ENCODE measurements at places on chromosomes 12 and 14. TPM values are rescaled to one million over a fixed set of nuclear protein-coding genes. Genes with fewer than 3 reads are reported as not detected.

GRCh38 chr12:76307083-76307482 is 41.1 kb downstream of the BBS10 start:
- DNase-seq = no peak

DNA sequence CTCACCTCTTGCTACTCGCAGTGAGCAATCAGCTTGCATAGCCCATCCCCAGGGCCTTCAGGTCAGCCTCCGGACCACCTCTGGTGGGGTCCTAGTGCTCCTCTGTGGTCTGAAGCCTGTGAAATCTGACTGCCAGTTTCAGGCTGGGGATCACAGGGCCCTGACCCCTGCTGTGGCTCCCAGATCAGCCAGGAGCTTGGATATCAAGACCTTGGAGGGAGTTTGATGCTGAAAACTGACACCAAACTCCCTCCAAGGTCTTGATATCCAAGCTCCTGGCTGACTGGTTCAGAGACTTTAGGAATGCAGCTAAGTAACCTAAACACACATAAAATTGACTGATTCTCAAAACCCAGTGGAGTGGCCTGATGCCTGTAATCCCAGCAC is 19.8 kb upstream of the DHRS4 start:
- DNase-seq = no peak

GRCh38 chr14:21534576-21534975 is 8.4 kb upstream of the SALL2 start:
- DNase-seq = no peak

Gene ANKRD33
- not detected for polyA plus RNA-seq

DNA sequence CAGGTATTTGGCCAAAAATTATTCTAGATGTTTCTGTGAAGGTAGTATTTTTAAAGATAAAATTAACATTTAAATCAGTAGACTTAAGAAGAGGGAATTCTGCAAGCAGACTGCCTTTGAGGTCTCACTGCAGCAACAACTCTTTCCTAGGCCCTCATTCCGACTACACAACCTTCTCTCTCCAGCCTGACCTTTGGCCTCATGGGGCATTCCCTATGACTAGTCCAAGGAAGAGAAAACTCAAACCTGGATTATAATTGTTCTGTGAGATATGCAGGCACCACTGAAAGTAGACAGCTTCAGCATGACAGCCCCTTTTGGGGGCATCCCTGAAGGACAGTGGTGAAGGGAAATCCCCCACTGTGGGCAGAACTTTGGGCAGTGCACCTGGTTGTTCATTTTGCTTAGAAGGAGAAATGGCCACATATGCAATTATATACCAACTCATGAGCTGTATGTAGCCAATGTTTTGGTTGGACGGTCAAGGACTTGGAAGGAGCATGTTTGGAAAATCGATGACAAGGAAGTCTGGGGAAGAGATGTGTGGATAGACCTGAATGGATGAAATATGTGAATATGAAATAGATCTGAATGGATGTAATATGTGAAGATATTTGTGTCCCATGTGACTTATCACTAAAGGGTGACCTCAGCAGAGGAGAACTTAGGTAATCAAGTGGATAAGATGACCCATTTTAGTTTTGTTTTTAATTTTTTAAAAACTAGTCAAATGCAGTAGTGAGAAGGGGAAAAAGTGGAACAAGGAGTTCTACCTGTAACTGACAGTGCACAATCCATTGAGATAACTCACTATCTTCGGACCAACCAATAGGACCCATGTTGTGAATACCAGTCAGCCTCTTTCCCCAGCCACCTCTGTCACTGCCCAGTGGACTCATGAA is 233.3 kb upstream of the FOXN3 start:
- no peak for DNase-seq

DNA sequence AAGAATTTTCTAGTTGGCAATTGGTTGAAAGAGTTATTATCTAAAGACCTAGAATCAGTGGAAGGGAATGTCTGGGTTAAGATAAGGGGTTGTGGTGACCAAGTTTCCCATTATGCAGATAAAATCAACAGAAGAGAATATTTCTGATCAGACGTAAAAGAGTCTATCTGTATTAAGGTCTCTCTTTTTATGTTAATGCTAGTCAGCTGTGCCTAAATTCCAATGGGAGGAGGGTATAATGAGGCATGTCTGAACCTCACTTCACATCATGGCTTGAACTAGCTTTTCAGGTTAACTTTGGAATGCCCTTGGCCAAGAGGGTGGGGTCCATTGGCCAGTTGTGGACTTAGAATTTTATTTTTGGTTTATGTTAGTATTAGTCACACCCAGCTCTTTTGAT is 34.3 kb upstream of the CHST11 start:
- DNase-seq = no peak

DNA sequence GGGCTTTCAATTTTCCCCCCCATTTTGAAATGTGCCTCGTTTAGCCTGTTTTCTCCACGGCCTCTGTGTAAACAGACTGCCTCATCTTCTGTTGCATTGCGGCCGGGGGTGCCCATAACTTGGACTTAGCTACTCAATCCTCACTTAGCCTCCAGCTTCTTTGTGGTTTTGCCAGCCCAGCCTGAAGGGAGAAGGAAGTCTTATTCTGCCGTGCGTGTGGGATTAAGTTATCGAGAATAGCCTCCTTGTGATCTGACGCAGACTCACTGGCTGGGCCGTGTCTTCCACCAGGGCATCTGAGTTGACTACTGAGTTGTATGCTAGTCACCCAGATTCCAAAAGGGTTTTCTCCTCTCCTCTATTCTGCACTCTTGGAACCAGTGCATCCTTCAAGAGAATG is 8.1 kb downstream of the PRKAB1 start:
- DNase-seq = no peak

GRCh38 chr12:3161861-3162260 is 84.7 kb downstream of the TSPAN9 start:
- no peak for DNase-seq

DNA sequence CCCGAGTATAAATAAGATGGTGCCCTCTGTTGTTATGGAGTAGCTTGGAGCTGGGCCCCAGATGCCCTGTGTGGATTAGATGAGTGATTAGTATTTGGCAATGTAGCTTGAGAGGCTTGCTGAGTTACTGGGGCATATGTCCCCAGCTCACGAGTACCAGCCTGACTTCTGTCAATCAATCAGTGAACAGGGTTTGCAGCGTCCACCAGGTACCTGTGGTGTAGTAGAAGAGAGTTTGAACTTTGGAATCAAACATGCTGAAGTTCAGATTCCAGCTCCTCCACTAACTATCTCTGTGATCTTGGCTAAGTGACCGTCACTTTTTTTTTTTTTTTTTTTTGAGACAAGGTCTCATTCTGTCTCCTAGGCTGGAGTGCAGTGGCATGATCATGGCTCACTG is 11.6 kb upstream of the TCL1B start:
- DNase-seq = no peak

Gene TRAFD1
- 31.5 TPM for polyA plus RNA-seq

- DNase-seq = no peak
Measured at GRCh38 chr12:1533602-1534304, 60.6 kb downstream of the FBXL14 start.

Data from urinary bladder (tissue), 4 donors.